ENCODE measurements at places on chromosomes 6 and 20.

GRCh38 chr6:47439348-47439668 lies 38.3 kb upstream of the CD2AP start:
- no peak for DNase-seq

DNA sequence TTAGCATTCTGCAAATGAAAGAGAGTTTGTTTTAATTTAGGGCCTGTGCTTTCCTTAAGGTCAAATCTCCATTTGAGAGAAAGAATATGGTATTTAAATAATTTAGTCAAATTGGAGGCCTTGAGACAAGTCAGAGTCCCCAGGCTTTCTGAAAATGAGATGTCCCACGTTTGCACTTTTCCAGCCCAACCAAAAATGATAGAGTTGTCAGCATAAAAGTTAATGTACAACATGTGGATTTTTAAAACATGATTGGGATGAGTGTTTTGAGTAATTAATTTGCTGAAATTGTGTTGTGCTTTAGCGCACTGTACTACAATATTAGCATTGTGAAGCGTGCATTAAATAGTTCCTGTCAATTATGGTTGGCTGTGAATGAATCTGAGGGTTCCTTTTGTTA lies 10.0 kb downstream of the CD83 start:
- no peak for DNase-seq

DNA sequence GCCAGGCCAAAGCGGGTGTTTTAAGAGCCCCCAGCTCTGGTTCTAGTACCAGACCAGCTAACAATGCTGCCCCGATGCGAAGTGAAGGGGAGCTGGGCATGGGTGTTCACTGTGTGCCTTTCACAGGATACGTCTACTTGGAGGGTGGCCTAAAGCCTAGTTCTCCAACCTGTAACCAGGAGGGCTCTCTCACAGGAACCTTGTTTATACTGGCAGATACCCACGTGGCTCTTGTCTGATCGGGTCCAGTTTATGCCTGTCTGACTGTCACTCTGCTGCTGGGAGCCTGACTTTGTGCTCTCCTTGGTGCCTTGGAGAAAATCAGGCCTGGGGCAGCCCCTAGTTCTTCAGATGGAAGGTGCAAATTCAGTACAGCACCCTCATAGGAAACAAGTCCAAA lies 60.2 kb upstream of the RNF144B start:
- no peak for DNase-seq

DNA sequence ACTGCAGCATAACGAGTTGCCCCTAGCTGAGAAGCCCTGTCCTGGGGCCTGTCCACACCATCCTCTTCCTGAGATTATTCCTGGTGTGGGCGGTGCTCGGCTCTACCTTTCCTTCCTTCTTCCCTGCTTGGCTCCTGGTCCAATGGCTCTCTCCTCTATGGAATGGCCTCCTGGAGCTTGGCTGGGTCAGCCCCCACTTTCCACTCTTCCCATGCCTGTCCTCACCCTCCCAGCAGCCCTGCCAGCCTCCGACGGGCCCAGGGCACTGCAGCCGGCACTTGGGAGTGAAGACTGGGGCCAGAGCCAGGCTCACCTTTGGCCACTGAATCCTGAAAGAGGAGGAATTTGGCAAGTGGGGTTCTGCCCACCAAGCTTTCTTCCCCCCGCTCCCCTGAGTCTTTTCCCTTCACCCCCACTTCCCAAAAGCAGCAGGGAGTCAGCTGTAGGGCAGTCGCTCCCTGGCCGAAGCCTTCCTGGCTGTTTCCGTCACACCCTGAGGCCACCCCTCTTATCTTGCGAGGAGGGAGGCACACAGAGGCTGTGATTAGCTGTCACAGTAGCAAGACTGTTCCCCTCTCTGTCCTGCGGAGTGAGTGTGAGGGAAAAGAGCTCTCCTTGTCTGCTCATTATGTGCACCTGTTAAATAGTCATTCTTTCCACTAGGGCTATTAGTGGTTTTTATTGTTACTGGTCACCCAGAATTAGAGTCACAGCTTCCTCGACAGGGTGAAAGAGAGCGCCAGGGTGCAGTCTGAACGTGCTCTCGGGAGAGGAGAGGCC lies 6.3 kb upstream of the CDSN start:
- DNase-seq = no peak

- DNase-seq = no peak
Observed at GRCh38 chr6:39688494-39688893, 36.7 kb downstream of the KIF6 start.

GRCh38 chr6:40634429-40634828 lies 47.3 kb upstream of the LRFN2 start:
- DNase-seq = no peak

- DNase-seq = no peak
Observed at GRCh38 chr20:50359607-50360217, 150.5 kb upstream of the PTPN1 start.
